ENCODE measurements at places on chromosomes 1 and 21.

DNA sequence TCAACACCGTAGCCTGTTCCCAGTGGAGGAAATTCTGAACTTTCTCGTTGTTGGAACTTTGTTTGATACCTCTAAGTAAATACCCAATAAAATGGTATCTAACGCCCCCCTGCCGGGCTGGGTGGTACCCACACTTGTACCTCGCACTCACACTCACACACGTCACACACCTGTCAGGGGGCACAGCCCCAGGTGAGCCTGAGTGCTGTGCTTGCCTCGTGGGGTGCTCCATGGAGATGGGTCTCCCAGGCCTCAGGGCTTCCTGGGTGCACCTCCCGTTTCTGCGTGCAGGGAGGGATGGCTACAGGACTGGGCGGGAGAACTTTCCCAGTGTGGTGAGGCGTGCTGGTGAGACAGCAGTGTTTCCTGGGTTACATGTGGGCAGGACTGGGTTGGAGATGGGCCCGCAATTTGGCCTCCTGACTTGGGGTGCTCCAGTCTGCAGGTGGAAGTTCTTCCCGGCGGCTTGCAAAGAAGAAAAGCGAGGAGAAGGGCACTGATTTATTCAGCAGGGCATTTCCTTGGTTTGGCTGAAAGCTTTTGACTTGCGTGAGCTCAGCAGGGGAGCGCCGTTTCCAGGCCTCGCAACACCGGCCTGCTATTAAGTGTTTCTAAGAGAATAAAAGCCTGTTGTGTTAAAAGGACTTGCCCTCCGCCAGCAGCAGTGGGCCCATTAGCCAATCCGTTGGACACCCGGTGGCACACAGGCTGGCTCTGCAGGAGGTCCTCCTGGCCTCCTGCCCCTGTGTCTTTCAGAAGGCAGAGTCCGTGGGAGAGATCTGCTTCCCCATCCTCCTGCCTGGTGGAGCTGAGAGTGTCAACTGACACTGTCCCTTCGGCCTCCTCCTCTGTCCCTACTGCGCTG, 79.7 kb downstream of the KIF26B start:
- DNase-seq = no peak

DNA sequence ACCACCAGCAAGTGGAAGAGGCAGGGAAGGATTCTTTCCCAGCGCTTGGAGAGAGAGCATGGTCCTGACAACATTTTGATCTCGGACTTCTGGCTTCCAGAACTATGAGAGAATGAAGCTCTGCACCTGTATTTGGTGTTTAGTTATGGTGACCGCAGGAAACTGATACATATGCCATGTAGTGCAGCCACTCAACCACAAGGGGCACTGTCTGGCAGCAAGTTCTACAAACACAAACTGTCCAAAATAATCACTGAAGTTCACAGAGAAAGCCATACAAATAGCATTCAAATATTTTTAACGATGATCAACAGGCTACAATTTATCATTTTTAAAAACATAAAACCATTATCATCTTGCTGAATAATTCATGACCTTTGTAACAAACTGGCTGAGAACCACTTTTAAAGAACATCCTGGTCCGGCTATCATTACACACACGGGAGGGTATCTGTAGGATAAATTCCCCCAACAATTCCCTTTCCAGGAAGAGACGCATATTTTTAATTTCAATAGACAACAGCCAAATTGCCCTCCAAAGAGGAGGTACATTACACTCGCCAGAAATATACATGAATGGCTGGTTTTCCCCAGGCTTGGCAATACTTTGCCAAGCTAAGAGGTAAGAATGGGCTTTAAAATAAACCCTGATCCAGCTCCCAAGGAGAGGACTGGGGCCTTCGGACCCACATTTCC, 9.2 kb upstream of the CBR3 start:
- peak; percentile 60 for DNase-seq

DNA sequence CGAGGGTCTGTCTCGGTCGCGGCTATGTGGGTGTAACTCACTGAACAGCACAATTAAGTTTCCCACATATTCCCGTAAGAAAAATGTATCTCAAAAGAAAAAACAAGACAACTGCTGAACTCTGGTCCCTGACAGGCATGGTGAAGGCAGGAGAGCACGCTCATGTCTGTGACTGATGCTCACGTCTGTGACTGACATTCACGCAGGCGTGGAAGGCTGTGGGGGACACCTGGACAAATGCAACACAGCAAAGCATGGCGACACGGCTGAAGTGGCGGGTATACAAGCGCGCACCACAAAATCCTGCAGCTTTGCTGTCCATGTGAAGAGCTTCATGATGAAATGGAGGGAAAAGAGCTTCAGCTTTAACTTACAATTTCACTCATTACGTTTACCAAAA, 6.0 kb downstream of the PTTG1IP start:
- DNase-seq = no peak

GRCh38 chr1:67618285-67619018, 66.5 kb upstream of the GADD45A start:
- peak; percentile 86 for DNase-seq

DNA sequence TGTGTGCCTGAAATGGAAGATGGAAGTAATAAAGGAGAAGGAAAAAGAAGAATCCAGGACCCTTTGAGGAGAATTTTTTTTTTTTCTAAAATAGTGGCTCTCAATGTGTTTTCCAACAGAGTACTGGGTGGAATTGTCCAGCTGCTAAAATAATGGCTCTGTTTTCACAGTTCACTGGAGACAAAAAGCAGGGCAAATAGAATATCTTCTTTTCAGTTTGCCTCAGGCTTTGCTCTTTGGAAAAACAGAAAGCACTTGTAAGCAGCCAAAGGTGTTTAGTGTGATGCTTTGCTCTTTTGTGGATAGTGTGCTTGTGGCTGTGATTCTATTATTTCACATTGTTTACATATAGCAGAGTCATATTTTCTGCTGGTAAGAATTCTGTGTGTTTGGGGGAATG, 77.4 kb upstream of the MROH9 start:
- DNase-seq = no peak

DNA sequence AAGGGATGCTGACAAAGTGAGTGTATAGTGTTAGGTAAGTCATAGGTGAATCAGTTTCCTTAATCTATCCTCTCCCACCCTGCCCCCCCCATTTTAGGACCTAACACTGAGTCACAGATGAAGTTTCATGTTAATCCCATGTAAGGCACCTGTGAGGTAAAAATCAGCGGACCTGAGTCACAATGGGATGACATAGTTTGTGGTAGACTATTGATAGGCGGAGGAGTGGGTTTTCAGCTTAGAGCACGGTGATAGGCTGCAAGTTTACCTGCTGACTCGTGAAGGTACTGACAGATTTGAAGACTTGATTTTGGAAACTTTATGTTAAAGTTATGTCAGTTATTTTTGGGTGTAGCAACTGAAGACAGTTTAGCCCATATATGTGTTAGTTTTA, 1.7 kb downstream of the TOR1AIP1 start:
- DNase-seq = no peak

GRCh38 chr1:231337043-231337471, 595 bp downstream of the EXOC8 start:
- no peak for DNase-seq

Measured in EH (cell line).